ENCODE measurements at places on chromosomes 5 and 9.
A peak's percentile ranks its signal among the peaks of the same experiment; 100 is the strongest.

DNA sequence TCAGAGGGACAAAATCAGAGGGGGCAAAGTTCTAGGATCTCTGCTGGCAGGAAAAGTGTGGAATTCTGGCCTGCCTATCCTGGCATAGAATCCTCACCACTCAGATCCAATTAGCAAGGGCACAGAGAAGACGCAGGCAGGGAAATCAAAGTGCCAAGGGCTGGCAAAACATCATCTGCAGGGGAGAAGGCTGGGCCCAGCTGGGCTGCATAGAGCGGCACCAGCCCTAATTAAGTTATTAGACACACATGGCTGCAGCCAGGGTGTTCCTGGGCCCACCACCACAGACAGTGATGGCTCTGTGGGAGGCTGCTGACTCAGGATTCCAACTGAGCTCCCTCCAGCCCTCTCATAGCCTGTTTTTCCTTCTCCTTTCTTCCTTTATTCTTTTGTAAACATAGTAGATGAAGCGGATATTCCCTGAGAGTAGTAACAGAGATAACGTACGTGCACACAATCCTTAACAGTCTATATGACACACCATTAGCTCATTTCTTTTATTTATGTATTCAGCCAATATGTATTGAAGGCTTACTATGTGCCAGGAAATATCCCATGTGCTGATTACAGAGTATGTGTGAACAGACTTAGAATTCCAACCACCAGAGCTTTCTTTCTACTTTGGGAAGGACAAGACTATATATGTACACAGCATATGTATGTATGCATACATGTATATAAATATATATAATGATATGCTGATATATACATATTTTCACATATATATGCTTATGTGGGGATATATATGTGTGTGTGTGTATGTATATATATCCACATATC is 236.1 kb downstream of the ASTN2 start:
- DNase-seq: peak; percentile 32

DNA sequence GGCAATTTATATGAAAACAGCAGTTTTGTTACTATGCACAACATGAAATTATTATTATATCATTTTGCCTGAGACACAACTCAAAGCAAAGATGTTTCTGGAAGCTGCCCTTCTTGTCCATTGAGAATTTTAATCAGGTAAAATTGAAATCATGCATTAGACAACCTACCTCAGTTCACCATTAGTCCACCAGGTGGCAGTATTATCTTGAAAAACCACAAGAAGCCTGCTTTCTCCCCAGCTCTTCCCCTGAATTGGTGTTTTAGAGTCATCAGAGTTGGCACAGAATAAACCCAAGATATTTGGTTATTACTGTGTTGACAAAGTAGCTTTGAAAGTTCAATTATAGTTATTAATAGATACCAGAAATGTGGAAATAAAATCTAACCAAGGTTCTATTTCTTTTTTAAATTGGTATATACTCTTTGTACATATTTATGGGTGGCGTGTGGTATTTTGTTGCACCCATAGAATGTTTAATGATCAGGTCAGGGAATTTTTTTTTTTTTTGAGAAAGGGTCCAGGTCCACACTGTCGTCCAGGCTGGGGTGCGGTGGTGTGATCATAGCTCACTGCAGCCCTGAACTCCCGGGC is 25.7 kb downstream of the UTP15 start:
- DNase-seq: peak; percentile 79

GRCh38 chr5:35089334-35090314 is 41.9 kb upstream of the AGXT2 start:
- peak; percentile 58 for DNase-seq

DNA sequence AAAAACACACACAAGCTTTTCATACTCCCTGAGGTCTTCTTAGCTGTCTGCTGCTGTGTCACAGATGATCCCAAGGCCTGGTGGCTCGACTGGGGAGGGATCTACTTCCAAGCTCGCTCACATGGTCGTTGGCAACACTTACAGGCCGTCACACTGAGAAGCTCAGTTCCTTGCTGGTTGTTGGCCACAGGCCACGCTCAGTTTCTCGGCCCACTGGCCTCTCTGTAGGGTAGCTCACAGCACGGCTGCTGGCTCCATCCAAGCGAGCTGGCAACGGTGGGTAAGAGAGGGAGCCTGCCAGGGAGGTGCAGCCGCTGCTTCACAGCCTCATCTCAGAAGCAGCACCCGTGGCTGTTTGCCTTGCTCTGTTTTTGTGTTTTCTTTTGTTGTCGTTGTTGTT is 43.8 kb upstream of the GFPT2 start:
- no peak for DNase-seq

GRCh38 chr9:128484686-128485413 is 19.7 kb upstream of the GLE1 start:
- no peak for DNase-seq

DNA sequence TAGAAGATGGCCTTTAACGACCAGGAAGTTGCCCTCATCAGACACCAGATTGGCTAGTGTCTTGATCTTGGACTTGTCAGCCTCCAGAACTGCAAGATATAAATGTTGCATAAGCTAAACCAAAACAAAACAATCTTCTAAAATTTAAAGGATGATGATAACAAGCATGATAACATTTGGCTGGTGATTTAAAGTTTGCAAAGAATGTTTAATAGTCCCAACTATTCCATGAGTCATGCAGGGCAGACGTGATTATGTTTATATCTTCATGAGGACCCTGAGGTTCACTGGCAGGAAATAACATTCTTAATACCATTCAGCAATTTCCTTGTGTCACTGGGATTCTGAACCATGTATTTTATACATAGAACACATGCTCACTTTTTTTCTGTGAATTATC is 319.8 kb downstream of the HCN1 start:
- DNase-seq: no peak

DNA sequence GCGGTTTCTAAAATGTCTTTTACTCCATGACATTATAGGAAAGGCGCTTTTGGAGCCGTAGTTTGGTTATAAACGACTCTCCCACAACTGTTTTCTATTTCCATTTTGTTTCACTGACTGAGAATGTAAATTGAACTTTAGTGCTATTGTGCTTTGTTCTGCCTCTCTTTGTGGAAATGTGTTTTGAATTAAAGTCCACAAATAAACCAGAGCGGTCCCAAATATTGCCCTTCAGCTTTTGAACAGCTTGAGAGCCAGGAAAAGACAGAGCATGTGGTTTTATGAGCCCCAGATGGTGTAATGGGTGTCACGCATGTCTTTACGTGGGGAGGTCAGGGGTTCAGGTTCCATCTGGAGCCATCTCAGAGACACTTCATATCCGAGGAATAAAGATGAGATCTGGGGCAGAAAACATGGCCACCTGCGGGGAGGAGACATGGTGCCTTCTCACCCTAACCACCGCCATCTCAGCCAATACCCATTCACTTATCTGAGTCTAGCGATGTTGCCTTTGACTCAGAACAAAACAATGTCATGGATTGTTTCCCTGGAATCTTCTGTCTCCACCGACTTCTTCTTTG is 42.5 kb upstream of the ROR2 start:
- DNase-seq: no peak

DNA sequence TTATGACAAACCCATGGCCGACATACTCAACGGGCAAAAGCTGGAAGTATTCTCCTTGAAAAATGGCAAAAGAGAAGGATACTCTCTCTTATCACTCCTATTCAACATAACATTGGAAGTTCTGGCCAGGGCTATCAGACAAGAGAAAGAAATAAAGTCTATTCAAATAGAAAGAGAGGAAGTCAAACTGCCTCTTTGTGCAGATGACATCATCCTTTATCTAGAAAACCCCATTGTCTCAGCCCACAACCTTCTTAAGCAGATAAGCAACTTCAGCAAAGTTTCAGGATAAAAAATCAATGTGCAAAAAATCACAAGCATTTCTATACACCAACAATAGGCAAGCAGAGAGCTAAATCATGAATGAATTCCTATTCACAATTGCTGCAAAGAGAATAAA is 1799.9 kb upstream of the ACO1 start:
- no peak for DNase-seq

DNA sequence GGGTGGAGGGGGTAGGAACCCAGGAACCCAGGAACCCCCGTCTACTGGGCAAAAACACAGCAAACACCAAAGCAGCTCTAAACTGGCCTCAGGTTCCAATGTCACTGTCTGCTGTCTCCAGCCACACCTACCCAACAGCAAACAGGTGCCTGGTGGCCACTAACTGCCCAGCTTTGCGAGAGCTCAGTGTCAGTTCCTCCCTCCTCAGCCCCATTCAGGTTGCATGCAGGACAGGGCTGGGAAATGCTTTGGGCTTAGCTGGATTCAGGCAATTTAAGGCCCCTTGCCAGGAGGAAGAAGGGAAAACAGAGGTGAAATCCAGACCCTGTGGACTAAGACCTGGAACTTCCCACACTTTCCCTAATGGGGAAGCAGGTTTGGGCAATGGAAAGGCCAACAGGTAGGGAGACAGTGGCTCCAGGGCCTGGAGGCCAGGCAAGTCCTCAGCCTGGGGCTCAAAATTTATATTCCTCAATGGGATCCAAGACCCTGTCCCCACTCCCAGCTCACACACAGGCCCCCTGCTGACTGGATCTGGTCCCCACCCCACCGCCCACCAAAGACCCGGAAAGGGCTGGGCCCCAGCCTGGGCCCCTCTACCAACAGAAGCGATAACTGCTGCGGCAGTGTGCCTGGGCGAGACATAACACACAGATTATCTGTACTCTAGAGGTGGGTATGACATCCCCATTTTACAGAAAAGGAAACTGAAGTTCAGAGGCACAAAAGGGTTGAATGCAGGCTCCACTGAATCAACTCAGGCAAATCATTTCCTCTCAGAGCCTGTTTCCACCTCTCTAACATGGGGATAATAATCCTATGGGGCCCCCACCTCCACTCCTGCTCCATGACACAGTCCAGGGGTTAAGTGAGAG is 3.5 kb downstream of the EEIG1 start:
- DNase-seq: no peak

- no peak for DNase-seq
Measured at GRCh38 chr9:13369431-13369830, 89.9 kb upstream of the MPDZ start.

- peak; percentile 84 for DNase-seq
Measured at GRCh38 chr9:128912270-128912853, 8.4 kb upstream of the PHYHD1 start.

GRCh38 chr9:136019041-136019680 is 58.0 kb upstream of the UBAC1 start:
- no peak for DNase-seq

DNA sequence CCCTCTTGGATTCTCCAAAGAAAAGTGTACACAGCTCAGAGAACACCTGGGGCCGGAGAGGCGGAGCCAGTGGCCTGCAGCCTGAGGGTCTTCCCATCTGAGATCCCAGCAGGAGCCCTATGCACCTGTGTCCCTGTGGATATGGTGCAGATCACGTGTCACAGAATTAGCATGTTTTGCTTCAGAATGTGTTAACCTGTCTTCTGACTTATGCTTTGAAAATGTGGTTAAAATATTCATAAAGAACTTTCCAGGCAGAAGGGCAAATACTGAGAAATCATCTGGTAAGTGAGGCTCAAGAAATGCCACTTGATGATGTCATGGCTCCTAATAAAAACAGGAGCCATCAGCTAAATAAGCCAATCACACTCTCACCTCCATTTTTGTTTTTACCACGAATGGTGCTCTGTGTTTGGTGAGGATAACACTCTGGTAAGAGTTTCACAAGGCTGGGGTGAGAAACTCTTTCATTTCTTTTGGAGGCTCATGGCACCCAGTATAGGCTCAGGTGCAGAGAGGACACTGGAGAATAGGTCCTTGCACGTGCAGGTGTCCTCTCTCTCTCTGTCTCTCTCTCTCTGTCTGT is 279.8 kb downstream of the FSTL4 start:
- DNase-seq: no peak

- DNase-seq: no peak
Measured at GRCh38 chr9:115914291-115914690, 239.3 kb upstream of the PAPPA start.

DNA sequence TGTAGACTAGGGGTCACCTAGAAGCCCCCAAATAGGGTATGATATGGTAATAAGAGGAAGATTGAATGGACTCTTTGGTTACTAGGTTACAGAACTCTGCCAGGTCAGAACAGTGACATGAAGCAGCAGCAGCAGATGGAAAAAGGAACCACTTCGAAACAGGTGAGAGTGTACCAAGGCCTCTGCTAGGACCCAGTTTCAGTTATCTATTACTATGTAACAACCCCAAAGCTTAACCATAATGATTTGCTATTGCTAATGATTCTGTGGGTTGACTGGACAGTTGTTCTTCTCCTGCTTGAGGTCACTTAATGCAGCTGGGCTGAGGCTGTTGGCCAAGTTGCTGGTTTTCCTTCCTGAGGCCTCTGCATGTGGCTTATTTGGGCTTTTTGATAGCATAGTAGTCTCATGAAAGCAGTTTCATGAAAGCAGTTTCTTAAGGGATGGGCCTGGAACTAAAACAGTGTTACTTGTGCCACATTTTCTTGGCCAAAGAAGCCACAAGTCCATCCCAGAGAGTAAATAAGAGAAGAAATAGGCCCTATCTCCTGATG is 17.6 kb downstream of the C9orf43 start:
- DNase-seq: no peak

- no peak for DNase-seq
Measured at GRCh38 chr9:70392189-70392588, 22.3 kb downstream of the KLF9 start.

DNA sequence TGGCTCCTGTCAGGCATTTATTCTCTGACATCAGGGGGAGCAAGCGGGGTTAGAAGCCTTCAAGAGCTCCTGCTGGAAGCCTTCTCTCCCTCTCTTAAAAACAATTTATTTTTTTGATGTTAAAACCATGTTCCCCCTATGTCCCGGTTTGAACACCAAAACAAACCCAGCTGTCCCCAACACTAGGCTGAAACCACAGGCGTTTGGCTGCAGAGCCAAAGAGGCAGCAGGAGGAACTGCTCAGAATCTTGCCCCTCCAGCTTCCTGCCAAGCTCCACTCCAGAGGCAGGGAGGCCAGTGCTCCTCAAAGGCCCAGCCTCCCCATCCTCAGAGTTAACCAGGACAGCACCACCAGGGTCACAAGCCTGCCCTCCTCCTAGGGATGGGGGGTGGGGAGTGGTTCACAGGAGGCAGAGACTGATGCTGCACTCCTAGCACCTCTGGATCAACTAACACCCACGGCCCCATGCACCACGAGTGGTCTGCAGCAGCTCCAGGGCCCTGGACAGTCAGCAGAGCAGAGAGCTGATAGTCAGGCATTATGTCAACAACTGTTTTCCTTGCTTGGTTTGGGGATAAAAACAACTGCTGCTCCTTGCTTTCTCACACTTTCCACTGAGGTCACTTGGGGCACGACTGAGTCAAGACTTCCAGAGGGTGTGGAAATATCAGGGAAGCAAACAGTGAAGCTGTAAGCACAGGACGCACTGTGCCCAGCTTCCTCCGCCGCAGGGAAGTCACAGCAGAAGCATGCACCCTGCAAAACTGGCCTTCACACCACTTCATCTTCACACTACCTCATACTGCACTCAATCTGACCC is 96.5 kb upstream of the ADRA1B start:
- no peak for DNase-seq

DNA sequence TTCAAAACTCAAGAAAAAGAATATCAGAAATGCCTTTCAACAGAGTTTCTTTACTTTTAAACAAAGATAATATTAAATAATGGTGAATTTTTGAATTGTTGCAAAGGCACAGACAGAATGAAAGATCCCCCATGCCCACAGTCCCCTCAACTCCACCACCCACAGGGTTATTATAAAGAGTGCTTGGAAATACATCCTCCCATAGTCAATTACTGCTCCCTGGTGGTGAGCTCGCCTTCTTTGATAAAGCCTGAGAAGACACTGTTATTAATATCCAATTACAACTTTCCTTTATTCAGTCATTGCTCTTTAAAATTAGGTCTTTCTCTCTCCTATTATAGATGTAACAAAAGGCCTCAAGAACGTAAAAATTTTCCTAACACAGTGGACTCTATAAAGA is 490.2 kb upstream of the RORB start:
- DNase-seq: no peak
